Ureter (tissue), 1 donor: ENCODE measurements at places on chromosomes 5 and 9. TPM values are rescaled to one million over a fixed set of nuclear protein-coding genes. Genes with fewer than 3 reads are reported as not detected.

DNA sequence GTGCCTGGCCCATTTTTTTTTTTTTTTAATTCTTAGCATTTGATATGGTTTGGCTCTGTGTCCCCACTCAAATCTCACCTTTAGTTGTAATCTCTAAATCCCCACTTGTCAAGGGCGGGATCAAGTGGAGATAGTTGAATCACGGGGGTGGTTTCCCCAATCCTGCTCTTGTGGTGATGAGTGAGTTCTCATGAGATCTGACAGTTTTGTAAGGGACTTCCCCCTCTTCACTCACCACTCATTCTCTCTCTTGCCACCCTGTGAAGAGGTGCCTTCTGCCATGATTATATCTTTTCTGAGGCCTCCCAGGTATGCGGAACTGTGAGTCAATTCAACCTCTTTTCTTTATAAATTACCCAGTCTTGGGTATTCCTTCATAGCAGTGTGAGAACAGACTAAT is 27.2 kb downstream of the NDUFAF2 start:
- DNase-seq, result no peak

DNA sequence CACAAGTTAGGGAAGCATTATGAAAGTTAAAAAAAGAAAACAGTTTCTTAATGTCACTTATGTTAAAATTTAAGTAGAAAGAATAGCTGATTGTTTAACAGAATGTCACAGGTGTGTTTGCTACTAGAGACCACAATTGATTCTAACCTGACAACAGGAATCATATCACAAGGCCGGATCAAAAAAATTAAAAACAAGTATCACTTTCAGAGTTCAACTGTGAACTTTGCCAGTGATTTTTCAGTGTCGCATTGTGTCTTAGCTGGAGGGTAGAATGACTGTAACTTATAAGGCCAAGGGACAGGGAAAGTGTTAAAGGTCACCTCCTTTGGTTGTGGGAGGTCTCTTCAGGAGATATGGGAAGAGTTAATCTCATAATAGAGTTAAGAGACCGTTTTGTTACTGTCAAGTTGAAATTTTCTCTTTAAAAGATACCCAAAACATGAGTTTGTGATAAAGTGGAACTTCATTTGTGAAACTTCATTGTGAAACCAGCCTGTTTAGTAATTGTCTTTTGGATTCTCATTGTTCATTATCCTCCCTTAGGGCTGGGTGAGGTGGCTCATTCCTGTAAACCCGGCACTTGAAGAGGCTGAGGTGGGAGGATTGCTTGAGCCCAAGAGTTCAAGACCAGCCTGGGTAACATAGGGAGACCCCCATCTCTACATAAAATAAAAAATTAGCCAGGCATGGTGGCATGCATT is 40.9 kb downstream of the CPEB4 start:
- no peak for DNase-seq

GRCh38 chr9:117691367-117691766 is 12.8 kb upstream of the TLR4 start:
- no peak for DNase-seq

GRCh38 chr9:94630833-94631232 is 8.5 kb downstream of the FBP1 start:
- DNase-seq, result peak; percentile 71

DNA sequence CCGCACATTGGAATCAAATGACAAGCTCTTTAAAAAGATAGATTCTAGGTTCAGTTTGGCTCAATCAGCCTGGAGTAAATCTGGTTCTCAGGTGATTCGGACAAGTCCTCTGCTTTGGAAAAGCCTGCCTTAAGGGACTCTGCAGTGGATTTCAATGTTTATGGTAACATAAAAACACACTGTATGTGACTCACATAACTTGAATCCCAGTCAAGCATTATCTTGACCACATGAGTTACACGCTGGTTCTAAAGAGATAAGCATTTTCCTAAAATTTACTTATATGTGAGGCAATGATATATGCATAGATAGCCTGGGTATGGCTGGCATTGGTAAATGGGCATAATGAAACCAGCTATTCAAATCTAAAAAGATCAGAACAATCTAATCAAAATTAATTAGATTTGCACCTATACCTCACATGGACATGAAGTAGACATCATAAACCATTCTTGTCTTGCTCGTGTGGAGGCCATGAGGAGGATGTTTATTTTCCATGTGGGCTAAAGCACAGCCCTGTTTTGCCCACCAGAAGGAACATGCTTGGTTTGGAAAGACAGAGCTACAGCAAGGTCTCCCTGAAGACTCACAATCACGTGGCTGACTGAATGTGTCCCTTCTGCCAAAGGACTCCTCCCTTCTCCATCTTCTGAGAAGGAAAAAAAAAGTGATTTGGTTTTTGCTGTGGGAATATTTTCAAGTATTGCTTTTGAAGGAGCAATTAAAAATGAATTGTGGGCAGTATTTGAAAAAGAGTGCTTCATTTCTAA is 351.7 kb downstream of the DIRAS2 start:
- DNase-seq, result no peak

GRCh38 chr5:143559586-143560109 is 156.2 kb upstream of the NR3C1 start:
- DNase-seq, result no peak

Gene ZDHHC11B
- total RNA-seq, result 15.6 TPM

- peak; percentile 82 for DNase-seq
Observed at GRCh38 chr5:43042626-43043399, 2.7 kb upstream of the ANXA2R start.

DNA sequence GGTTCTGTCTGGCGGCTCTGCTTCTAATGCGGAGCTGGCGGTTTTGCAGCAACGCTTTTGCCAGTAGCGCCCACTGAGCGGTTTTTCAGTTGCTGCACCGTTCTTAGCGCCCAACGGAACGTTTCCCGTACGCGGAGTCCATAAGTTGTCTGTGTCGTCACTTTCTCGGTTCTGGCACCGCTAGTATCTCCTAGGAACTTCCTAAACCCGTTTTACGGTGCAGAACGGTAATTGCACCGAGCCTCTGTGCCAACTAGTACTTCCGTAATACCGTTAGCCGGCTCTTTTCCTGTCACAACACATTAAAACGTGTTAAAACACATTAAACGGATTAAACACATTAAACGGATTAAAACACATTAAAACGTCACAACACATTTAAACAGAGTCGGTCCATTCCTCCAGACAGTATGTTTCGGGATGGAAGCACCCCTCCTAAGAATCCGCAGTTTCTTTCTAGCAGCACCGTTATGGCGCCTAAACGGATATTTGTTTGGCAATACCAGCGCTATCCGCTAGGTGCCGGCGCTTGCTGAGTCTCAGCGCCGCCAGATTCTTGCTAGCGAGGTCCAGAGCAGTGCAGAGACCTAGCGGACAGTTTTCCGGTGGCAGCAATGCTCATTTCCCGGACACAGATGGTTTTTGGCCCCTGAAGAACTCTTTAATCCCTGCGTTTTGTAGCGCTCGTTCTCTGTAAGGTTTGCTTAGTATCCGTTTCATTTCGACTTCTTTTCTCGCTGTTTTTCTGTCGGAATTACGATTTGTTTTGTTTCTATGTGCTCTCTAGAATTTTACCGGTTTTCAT is 45.4 kb downstream of the ANXA2R start:
- DNase-seq, result peak; percentile 84

DNA sequence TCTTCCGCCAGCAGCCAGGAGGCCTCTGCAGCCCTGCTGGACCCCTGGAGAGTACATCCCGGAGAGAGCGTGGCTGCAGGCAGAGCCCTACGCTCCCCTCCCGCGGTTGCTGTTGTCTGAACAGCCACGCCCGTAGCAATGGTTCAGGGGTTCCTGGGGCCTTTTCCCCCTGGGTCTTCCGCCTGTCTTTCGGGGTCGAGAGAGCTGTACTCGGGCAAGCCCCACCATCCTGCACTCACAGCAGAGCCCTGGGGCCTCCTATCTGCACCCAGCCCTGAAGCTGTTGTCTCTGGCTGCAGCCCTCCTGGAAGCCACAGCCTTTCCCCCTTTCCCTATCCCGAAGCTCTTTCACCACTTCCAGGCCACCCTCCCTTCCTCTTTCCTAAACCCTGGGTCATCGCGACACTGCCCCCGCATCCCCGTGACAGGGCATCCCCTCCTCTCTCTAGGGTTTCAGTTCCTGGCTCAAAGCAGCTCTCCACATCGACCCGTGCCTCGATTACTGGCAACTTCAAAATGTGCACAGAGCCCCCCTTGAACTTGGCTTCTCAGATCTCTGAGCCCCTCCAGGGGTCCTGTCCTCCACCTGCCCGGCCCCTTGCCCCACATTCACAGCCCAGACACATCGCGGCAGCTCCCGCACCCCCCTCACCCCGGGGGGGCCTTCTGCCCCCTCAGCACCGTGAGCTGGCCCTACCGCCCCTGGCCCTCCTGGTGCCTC is 43.9 kb upstream of the CEP72 start:
- peak; percentile 36 for DNase-seq

DNA sequence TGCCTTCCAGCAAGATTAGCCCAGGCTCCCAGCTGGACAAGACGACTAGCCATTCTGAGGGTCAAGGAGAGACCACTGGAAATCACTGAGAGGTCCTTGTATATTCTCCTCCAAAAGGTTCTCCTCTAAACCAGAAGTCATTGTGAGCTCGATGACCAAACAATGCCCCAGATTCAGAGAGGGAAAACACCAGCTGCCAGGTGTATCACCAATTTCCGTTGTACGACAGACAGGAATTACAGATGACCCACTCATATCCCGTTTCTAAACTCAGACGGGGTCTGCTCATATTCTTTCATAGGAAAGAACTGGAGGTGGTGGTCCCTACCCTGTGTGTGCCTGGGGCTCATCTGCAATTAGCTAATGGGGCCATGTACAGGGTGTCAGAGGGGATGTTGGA is 14.2 kb downstream of the FAXDC2 start:
- no peak for DNase-seq

- DNase-seq, result peak; percentile 59
Observed at GRCh38 chr5:135356522-135357318, 42.3 kb downstream of the MACROH2A1 start.

GRCh38 chr9:12923468-12924009 is 148.7 kb downstream of the LURAP1L start:
- no peak for DNase-seq

Gene OTP
- total RNA-seq, result not detected

GRCh38 chr9:92713528-92713927 is 43.6 kb upstream of the IPPK start:
- no peak for DNase-seq

Gene RPS14
- 2,344 TPM for total RNA-seq

Gene TMEM174
- not detected for total RNA-seq

- no peak for DNase-seq
Observed at GRCh38 chr9:91117474-91117891, 244.2 kb downstream of the AUH start.

GRCh38 chr9:110101531-110102161 is 106.3 kb downstream of the C9orf152 start:
- DNase-seq, result no peak

DNA sequence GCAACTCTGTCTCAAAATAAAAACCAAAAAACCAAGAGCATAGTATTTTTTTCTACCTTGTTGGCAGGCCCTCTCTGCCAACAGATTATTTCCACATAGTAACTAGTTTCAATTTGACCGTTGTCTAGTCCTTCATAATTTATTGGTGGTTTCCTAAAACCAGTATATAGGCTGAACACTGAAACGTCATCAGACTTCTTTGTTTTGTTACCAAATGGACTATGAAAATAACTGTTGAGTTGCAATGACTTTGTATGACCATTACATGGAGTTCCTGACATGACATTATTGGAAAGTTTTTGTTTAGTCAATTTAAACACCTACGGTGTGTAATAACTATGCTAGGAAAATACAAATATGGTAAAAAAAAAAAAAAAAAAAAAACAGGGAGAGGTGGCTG is 1.7 kb downstream of the AGGF1 start:
- DNase-seq, result no peak

GRCh38 chr5:111453747-111454146 is 58.6 kb downstream of the STARD4 start:
- DNase-seq, result no peak

DNA sequence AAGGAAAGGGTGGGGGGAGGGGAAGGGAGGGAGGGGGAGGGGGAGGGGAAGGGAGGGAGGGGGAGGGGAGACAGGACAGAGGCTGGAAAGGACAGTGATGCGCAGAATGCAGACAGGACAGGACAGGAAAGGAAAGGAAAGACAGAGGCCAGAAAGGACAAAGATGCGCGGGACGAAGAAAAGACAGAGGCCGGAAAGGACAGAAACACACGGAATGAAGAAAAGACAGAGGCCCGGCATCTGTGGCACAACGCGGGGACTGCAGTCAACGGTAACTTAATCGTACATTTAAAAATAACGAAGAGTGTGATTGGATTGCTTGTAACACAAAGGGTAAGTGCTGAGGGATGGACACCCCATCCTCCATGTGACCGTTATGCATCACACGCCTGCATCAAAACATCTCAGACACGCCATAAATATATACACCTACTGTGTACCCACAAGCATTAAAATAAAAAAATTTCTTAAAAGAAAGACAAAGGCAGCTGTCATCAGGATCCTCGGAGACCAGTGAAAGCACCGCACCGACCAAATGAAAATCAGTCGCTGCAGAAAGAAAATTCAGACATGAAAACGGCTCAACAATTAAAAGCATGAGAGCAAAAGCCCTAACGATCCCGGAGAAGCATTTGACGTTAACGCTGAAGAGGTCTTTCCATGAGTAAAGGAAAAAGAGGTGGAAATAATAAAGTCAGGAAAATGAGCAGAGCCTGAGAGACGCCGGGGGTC is 52.9 kb upstream of the EXOC3 start:
- DNase-seq, result no peak

Gene C9orf152
- 6.7 TPM for total RNA-seq

Gene PCDHA9
- 0.34 TPM for total RNA-seq

Gene CTNND2
- total RNA-seq, result 8.0 TPM

DNA sequence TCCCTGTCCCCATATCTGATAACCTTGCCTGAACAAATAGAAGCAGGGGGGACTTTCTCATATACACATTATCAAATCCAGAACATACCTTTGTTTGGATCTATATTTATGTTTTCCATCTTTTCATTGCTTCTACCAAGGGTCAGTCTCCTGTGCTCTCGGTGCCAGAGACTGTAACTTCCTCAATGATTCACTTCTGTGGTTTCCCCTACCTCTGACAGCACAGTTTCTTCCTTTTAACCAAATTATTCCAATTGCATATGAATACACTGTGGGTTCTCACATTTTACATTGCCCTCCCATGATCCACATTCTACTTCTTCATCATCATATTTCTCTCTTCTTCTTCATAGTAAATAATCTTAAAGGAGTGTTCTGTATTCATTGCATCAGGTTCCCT is 32.2 kb downstream of the NMUR2 start:
- no peak for DNase-seq

Gene SPDL1
- total RNA-seq, result 10.4 TPM

Gene NFIB
- 99.1 TPM for total RNA-seq

Gene STK32A
- total RNA-seq, result 9.7 TPM

Gene ST8SIA4
- total RNA-seq, result 6.5 TPM

- no peak for DNase-seq
Observed at GRCh38 chr5:5179597-5179996, 39.5 kb downstream of the ADAMTS16 start.

DNA sequence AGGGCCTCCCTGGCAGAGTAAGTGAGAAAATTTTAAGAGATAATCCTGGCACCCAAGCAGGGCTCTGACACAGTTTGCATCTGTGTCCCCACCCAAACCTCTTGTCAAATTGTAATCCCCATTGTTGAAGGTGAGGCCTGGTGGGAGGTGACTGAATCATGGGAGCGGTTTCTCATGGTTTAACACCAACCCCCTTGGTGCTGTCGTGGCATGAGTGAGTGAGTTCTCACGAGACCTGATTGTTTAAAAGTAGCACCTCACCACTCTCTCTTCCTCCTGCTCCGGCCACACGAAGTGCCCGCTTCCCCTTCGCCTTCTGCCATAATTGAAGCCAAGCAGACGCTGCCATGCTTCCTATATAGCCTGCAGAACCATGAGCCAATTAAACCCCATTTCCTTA is 80.1 kb downstream of the FBXW11 start:
- no peak for DNase-seq

Gene IFNA21
- total RNA-seq, result not detected
